ENCODE measurements at places on chromosomes 6 and 20.

DNA sequence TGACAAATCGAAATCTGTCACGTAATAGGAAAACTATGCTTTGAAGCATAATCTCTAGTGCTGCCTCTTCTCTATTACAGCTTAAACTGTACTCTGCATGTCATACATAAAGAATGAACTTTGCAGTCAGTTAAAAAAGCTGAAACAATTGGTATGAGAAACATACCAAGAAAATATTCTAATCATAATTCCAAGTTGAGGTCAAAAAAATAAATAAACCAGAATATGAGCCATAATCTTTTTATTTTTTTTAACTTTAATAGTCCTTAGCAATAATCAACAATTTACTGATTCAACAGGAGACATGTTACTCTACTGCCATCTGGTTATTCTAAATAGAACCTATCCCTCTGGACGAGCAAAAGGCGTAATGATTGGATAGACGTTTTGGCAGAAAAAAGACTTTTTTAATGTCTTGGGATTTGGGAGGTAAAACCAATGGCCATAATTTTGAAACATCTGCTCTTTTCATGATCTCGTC, 224.4 kb upstream of the FLRT3 start:
- no peak for DNase-seq

GRCh38 chr6:19320111-19320581, 517.0 kb upstream of the ID4 start:
- no peak for DNase-seq

DNA sequence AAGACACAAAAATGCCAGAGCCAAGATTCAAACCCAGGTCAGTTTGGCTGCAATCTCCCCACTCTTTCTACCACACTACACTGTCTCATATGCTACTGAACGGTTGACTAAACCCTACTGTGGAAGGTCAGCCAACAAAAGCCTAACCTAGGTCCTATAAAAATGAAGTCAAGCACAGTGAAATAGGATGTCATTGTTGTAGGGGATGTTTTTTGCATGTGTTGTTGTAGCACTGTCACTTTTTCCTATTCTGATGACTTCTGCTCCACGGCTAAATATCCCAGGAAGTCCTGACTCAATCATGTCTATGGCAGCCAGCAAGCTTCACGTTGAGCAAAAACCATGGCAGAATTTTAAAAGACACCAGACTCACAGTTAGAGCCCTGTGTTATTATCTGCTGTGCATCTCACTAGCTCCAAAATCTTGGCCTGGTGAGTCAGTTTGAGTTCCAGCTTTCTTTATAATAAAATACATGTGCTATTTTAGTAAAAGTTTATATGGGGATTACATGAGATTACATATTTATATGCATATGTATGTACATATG, 322.1 kb upstream of the NT5E start:
- no peak for DNase-seq

GRCh38 chr20:60543598-60543997, 585.4 kb downstream of the CDH26 start:
- no peak for DNase-seq

- DNase-seq, result no peak
Observed at GRCh38 chr6:11598687-11599086, 61.1 kb downstream of the TMEM170B start.

GRCh38 chr20:1357921-1358671, 29.2 kb upstream of the SDCBP2 start:
- DNase-seq, result no peak

DNA sequence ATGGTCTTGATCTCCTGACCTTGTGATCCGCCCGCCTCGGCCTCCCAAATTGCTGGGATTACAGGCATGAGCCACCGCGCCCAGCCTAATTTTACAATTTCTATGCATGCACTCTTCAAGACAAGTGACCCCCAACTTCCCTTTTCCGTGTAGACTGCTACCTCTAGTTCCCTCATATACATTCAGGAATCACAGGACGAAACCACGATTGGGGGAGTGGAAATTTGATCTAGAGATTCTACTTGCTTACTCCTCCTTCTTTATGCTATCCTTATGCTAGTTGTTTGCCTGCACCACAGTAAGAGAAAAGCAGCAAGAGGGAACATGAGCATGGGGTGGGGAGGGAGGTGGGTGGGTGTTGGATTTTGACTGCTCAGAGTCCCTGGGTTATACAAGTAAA, 34.9 kb downstream of the OSTM1 start:
- DNase-seq, result no peak

DNA sequence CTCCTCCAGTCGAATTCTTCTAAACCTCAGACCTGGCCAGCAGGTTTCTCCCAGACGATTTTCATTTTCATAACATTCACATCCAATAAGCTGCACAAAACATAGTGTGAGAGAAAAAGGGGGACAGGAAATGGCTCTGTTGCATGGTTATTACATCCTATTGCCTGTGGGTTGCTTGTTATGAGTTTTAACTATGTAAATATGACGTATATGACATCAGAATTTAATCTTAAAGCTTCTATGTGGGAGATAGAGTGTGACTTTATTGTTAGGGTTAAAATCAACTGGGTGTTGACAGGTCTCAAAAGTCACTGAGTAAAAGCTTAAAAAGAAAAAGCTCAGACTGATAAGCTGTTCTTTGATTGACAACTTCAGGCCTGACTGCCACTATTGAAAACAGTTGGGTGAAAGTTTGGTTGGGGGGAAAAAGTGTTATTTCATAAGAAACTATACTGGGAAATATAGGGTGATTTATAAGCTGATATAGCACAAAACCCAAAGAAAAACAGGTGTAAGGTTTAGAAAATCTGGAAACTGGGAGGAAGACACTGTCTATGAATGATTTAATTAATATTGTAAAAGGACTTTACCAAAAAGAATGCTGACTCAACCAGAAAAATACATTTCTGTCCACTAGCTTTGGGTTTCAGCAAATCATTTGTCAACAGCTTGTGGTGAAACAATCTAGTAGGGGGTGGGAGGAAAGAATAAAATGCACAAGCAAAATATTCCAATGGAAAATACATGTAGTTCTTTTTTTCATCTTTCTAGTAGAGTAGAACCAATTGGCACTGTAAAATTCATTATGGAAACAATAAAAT, 134.1 kb upstream of the CEP162 start:
- DNase-seq, result no peak

DNA sequence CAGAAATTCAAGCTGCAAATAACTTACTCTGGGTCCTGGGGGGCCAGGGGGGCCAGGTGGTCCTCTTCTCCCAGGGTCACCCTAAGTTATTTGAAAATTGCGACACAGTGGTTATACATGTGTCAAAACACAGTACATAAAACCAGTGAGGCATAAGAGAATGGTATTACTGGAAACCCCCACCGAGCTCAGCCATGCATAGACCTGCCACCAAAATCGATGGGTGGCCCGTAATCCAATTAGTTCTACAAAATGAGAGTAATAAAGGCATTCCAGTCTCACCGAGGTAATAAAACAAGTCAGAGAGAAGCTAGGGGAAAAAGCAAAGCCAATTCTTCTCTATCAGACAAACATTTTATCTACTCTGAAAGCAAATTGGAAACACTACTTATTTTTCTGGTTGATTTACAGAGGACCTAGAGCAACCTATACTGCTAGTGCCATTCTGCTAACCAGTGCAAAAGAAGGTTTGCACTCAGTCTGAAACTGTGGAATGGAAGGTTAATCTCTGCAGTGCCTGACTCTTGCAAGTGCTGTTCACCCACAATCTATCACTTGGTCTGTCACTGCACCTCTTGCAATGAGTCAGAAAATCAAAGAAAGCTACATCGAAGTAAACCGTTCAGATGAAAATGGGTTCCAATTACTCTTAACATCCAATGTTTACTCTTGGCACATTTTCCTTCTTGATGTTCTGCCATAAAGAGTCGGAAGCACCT, 32.4 kb downstream of the COL9A1 start:
- DNase-seq, result no peak

- no peak for DNase-seq
Observed at GRCh38 chr6:30818391-30818841, 65.9 kb upstream of the DDR1 start.

GRCh38 chr6:149783551-149783950, 34.0 kb downstream of the PCMT1 start:
- DNase-seq, result no peak

DNA sequence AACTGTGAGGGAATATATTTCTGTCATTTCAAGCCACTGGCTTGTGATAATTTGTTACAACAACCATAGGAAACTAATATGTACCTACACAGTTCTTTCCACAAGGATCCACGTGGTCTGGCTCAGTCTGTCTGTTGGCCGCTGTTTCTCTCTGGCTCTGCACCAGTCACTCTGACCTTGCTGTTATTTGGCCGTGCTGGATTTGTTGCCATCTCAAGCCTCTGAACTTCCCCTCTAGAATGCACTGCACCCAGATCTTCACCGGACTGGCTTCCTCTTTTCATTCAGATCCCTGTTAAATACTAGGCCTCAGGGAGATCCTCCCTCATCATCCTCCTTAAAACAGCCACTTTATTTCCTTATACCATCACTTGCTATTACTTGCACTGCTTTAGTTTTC, 446.8 kb downstream of the TFAP2B start:
- no peak for DNase-seq

- no peak for DNase-seq
Observed at GRCh38 chr6:129846761-129847160, 14.4 kb downstream of the TMEM244 start.

GRCh38 chr6:167212713-167213005, 54.9 kb upstream of the GPR31 start:
- DNase-seq, result no peak

All from activated naive CD4-positive, alpha-beta T cell (primary cell).